ENCODE measurements at places on chromosomes 5 and 9.

DNA sequence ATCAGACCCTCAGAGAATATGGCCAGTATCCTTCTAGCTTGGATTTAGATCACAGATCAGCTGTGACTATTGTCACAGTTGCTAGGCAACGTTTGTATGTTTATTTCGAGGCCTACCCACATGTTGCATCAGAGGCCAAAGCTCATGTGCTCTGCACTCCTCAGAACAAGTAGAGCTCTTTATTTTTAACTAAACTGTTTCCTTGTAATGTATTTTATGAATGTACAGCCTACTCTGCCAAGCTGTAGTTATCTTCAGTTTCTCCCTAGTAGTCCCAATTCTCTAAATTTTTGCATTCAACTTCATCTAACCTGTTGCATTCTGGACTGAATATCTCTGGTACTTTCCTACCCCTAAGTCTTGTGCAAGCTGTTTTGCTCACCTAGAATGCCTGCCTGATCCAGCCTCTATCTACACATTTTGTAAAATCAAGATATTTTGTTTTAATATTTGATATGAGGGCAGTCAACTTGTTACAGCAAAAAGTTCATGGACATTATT lies 52.8 kb downstream of the CAST start:
- H3K27me3 ChIP-seq, result no peaks in the 10 kb centered on the region
- peak overlapping the region; percentile 69 for H3K27ac ChIP-seq
- no peak overlapping the region for H3K4me3 ChIP-seq
- H3K36me3 ChIP-seq, result no peaks in the 10 kb centered on the region

DNA sequence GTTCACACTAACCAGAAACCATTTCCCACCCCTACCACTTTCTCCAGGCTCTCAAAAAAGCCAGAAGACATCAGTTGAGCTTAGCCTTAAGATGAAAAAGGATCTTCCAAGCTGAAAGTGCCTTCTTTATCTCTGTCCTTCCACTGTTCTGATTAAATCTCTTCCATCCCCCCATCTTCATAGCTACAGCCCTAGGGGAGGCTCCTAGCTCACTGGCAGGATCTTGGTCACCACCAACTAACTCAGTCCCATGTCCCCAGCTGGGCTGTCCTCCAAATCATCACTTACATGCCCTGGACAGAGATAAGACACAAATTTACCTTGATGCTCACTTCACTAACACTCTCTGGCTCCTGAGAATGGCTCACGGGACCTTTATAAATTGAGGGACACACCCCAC lies 14.3 kb downstream of the LCP2 start:
- H3K4me3 ChIP-seq, result no peak overlapping the region
- DNase-seq, result no peak
- no peaks in the 10 kb centered on the region for H3K27me3 ChIP-seq
- H3K4me1 ChIP-seq, result peaks cover 20% of the 10 kb centered on the region
- H3K36me3 ChIP-seq, result no peaks in the 10 kb centered on the region

DNA sequence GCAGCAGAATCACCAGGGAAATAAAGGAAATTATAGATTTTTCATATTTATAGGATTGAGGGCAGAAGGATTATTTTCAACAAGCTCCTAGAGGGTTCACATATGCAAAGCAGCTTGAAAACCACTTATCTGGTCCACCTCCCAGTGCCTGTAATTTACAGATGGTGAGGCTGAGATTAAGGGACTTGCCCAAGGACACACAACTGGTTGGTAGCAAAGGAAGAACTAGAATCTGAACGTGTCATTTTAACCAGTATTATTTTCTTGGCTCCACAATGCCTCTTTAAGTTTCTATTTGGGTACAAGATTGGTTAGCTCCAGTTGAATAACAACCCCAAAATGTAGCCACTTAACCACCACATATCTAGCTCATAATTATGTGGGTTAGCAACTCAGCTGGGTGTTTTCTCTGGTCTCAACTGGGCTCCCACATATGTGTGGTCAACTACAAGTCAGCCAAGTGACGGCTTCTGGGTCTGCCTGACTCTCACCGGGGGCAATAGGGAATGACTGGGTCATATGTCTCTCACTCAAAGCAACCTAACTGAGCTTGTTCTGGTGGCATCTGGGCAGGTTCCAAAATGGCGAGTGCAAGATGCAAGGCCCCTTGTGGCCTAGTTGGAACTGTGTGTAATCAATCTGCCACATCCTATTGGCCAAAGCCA lies 127.7 kb downstream of the ZDHHC21 start:
- no peak for DNase-seq
- H3K4me3 ChIP-seq, result no peak overlapping the region
- H3K27ac ChIP-seq, result no peak overlapping the region
- H3K36me3 ChIP-seq, result no peaks in the 10 kb centered on the region
- H3K4me1 ChIP-seq, result no peaks in the 10 kb centered on the region

DNA sequence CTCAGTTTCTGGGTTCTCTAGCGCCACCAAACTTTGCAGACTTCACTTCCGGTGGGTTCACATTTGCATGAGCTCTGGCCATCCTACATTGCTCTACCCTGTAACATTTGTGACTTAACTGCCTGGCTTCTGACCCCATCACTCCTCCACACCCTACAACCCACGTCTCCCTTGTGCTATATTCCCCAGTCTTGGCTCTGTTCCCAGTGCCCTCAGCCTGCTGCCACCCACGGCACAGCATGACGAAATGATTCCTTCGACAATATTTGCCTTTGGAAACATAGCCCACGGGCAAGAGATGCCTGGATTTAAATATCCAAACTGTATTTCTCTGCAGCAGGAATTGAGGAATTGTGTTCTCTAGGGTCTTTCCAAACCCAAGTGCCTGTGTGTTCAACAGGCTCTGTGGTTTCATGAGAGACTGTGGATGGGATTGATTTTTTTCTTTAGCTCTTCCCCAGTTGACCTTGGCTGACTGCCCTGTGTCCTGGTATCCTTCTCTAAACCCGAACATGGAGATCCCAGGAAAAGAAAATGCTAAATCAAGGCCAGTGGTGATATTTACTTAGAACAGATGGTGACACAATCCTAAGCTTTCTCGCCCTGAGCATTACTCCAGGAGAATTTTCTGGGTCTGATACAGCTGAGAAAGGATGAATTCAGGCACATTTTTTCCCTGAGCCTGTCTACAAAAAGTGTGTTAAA lies 44.4 kb upstream of the GRIA1 start:
- no peak overlapping the region for H3K4me3 ChIP-seq
- H3K27ac ChIP-seq, result no peak overlapping the region
- no peaks in the 10 kb centered on the region for H3K27me3 ChIP-seq
- H3K4me1 ChIP-seq, result no peaks in the 10 kb centered on the region
- no peaks in the 10 kb centered on the region for H3K36me3 ChIP-seq

- H3K27me3 ChIP-seq, result no peaks in the 10 kb centered on the region
- no peak for DNase-seq
- H3K27ac ChIP-seq, result no peak overlapping the region
- no peaks in the 10 kb centered on the region for H3K36me3 ChIP-seq
Measured at GRCh38 chr5:164041105-164041504, 535.7 kb downstream of the MAT2B start.

- no peaks in the 10 kb centered on the region for H3K27me3 ChIP-seq
- no peaks in the 10 kb centered on the region for H3K36me3 ChIP-seq
- no peaks in the 10 kb centered on the region for H3K4me1 ChIP-seq
Measured at GRCh38 chr5:29972597-29972996, 1220.9 kb upstream of the CDH6 start.

DNA sequence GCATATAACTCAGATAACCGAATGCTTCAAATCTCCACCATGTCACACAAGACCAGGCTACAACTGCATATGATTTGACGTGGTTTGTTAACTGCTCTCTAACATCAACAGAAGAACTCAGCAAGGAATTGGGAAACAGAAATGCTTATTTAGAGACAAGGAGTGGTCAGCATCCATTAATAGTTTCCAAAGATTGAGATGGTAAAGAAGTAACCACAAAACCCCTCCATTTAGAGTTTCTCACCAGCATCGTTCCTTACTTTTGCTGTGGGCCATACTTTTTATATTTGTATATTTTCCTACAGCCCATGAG lies 25.2 kb downstream of the DPYSL3 start:
- no peaks in the 10 kb centered on the region for H3K36me3 ChIP-seq
- H3K27me3 ChIP-seq, result no peaks in the 10 kb centered on the region
- peaks cover 39% of the 10 kb centered on the region for H3K4me1 ChIP-seq
- DNase-seq, result no peak
- H3K4me3 ChIP-seq, result no peak overlapping the region

- H3K36me3 ChIP-seq, result peaks cover 4% of the 10 kb centered on the region
- H3K4me3 ChIP-seq, result no peak overlapping the region
- H3K4me1 ChIP-seq, result no peaks in the 10 kb centered on the region
- H3K27me3 ChIP-seq, result no peaks in the 10 kb centered on the region
- DNase-seq, result no peak
Measured at GRCh38 chr9:37820142-37820541, 19.5 kb downstream of the DCAF10 start.

DNA sequence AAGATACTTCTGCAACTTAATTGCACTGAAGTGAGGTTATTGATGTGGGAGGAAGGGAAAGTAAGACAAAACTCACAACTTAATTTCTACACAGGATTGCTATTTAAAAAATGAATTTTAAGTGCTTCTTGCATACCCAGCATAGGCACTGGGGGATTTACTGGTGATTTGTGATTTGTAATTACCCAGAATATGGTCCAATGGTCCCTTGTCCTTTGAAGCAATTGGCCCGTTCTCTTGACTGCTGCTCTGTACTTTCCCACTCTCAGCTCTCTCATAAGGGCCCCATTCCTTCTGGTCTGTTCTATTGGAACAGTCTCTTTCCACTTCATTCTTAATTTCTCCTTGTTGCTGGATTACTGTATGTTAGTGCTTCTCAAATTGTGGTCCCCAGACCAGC lies 75.4 kb upstream of the SPATA31D4 start:
- no peaks in the 10 kb centered on the region for H3K27me3 ChIP-seq
- no peaks in the 10 kb centered on the region for H3K4me1 ChIP-seq
- H3K36me3 ChIP-seq, result no peaks in the 10 kb centered on the region
- H3K27ac ChIP-seq, result no peak overlapping the region
- DNase-seq, result no peak
- H3K4me3 ChIP-seq, result no peak overlapping the region

DNA sequence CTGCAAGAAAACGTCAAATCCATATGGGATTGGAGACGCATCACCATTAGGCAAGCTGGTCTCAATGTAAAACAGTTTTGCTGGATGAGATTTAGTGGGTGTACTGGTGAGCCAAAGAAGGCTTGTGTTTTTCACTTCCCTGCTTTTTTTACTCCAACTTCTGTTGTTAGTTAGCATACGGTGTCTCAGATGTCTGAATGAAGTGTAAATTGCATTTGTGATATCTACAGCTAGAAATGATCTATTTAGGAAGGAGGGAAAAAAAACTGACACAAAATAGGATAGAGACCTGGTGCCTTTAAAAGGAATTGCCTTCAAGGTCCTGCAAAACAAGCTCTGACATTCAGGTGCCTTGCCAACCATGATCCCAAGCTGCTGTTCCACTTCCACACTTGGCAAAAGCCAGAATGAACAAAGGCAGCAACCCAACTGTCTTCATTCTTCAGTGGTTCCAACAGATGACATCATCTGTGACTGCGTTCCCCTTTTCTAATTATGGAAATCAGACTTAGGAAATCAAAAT lies 104.2 kb upstream of the RAI14 start:
- no peak overlapping the region for H3K4me3 ChIP-seq
- peak overlapping the region; percentile 3 for H3K27ac ChIP-seq
- H3K4me1 ChIP-seq, result peaks cover 6% of the 10 kb centered on the region
- H3K36me3 ChIP-seq, result no peaks in the 10 kb centered on the region
- no peak for DNase-seq

GRCh38 chr5:124909734-124910133 lies 163.3 kb upstream of the ZNF608 start:
- no peak overlapping the region for H3K4me3 ChIP-seq
- DNase-seq, result no peak
- no peaks in the 10 kb centered on the region for H3K36me3 ChIP-seq
- no peaks in the 10 kb centered on the region for H3K27me3 ChIP-seq
- no peak overlapping the region for H3K27ac ChIP-seq
- H3K4me1 ChIP-seq, result peaks cover 30% of the 10 kb centered on the region

DNA sequence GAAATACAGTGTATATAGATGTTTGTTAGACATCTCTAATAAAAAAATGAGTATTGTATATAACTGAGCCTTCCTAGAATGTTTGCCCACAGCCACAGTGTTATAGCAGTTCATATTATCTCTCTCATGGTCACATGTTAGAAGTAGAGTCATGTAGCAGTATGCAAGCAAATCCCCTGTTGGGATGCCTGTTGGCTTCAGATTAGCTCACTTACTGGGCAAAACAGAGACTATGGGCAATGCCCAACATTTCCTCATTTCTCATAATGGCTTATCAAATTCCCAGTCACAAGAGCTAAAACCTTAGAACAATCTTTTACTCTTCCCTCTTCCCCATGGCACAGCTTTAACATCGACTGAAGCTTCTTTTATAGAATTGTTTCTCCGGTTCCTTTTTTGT lies 27.0 kb upstream of the PDCD1LG2 start:
- no peaks in the 10 kb centered on the region for H3K27me3 ChIP-seq
- no peak for DNase-seq
- no peak overlapping the region for H3K27ac ChIP-seq

DNA sequence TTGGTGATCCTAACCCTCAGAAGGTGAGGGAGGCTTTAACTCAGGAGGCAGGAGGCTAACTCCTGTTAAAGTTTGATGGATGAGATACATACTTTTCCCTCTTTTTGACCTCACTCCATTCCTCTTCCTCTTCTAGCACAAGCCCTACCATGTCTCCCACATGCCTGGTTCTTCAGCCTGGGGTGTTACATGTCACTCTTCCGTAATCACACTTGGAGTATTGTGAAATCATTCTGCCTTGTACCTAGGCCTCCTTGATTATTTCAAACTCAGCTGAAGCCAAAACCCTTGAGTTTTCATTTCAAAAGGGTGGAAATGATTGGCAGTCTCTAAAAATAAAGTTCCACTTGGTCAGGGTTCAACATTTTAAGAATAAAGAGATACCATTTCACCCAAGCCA lies 1.8 kb downstream of the PLAC8L1 start:
- H3K36me3 ChIP-seq, result no peaks in the 10 kb centered on the region
- no peak overlapping the region for H3K4me3 ChIP-seq
- no peaks in the 10 kb centered on the region for H3K27me3 ChIP-seq
- no peaks in the 10 kb centered on the region for H3K4me1 ChIP-seq

- H3K27ac ChIP-seq, result no peak overlapping the region
- no peak overlapping the region for H3K4me3 ChIP-seq
- H3K36me3 ChIP-seq, result no peaks in the 10 kb centered on the region
Measured at GRCh38 chr9:134942011-134942787, 24.5 kb upstream of the FCN1 start.

DNA sequence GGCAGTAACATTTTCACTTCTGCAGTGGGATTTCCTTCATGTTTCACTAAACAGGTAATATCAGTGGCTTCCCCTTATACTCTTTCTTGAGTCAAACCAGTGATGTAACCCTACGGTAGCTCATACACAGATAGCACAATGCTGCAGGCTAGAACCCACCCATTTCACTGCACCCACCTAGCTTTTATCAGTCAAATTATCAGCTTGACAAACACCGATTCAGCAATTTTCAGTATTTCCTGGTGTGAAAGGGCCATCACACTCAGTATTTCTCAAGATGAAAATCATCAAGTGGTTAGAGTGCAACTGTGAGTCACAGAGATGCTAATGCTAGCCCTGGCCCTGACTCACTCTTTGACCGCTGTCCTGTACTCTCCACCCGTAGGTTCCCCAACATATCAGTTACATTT lies 242.3 kb upstream of the PTGER4 start:
- no peak overlapping the region for H3K27ac ChIP-seq
- no peaks in the 10 kb centered on the region for H3K4me1 ChIP-seq
- no peak for DNase-seq

Data from vagina (tissue), 2 donors.